Stomach (tissue), 19 donors: ENCODE measurements at places on chromosomes 7 and 10.

DNA sequence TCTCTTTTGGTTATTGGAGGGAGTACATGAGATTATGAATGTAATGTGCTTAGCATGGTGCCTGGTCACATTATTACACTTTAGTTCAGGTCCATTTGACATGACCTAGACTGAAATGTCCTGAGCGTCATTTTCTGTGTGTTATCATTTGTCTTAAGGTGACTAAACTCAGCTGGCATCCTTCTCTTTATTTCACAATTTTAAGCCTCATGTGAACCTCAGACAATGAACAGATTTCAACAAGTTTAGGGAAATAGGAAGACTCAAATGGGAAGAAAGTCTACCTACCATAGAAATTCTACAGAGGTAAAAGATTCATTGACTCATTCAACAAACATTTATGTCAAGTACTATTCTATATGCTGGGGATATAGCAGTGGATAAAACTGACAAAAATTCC, 70.2 kb upstream of the EXOC6 start:
- no peak for DNase-seq

- no peak for DNase-seq
Measured at GRCh38 chr7:121352323-121352722, 23.5 kb downstream of the WNT16 start.

DNA sequence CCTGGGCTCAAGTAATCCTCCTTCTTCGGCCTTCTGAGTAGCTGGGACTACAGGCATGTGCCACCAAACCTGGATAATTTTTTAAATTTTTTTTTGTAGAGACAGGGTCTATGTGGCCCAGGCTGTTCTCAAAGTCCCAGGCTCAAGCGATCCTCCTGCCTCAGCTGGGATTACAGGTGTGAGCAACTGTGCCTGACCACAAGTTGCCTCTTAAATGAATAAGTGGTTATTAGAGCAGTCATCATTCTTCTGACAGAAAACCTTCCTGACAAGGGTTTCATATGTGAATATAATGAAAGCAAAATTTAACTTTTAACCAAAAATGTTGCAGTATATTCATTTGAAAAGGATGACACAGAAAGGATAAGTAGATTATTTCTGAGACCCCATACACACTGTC, 532.5 kb downstream of the GRM8 start:
- DNase-seq, result no peak

DNA sequence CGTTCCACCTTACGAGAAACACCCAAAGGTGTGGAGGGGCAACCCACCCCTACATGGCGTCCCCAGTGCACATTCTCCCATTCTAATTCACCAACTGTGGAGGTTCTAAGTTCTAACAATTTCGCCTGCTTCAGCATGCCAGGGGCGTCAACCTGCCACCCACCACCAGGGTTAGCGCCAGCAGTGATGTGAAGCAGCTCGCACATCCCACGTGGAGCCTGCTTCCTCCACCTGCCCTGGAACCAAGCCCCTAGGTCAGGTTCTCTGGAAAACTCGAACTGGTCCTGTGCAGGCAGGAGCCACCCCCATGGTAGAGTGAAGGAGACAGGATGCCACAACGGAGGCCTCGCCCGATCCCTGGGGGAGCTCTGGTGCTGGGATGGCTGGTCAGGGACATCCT, 33.3 kb upstream of the FXYD4 start:
- no peak for DNase-seq

GRCh38 chr10:62817121-62817765, 1.1 kb upstream of the EGR2 start:
- no peak for DNase-seq

GRCh38 chr7:36929791-36930190, 205.5 kb upstream of the AOAH start:
- DNase-seq, result no peak

DNA sequence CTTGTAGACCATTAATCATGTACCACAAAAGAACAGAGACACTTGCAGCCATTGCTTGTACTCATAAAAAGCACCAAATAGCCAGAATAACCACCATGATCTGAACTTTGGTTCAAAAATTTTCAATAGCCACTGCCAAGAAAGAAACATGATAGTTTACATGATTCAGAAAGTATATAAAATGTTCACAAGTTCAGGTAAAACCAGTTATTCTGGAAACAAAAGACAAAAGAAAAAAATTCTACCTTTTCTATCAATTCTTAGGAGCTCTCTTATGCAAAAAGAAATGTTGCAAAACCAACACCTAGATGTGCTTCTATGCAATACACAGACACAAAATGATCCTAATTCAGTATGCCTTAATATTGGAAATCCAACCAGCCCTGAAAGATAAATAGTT, 108.7 kb downstream of the PCLO start:
- no peak for DNase-seq
